Bronchus fibroblast of lung (primary cell): ENCODE measurements at places on chromosomes 5 and 9. TPM values are rescaled to one million over a fixed set of nuclear protein-coding genes. Genes with fewer than 3 reads are reported as not detected.

The SOHLH1 gene
- not detected in 2 replicates for total RNA-seq

The ECM2 gene
- total RNA-seq, result 0.45 and 0.50 TPM in 2 replicates

The CCDC152 gene
- 2.8 and 4.0 TPM in 2 replicates for total RNA-seq

The C5orf58 gene
- total RNA-seq, result not detected in 2 replicates

The CIZ1 gene
- 60.9 and 68.8 TPM in 2 replicates for total RNA-seq

The STPG3 gene
- not detected in 2 replicates for total RNA-seq

The HMHB1 gene
- not detected in 2 replicates for total RNA-seq

The GLT6D1 gene
- total RNA-seq, result not detected in 2 replicates

The NOXA1 gene
- total RNA-seq, result 0.15 and 0.17 TPM in 2 replicates
